Left ventricle myocardium inferior (tissue), 1 donor: ENCODE measurements at places on chromosomes 5 and 9.

- no peak for DNase-seq
These were observed 127.3 kb upstream of the NR4A3 start for GRCh38 chr9:99694393-99694792.

DNA sequence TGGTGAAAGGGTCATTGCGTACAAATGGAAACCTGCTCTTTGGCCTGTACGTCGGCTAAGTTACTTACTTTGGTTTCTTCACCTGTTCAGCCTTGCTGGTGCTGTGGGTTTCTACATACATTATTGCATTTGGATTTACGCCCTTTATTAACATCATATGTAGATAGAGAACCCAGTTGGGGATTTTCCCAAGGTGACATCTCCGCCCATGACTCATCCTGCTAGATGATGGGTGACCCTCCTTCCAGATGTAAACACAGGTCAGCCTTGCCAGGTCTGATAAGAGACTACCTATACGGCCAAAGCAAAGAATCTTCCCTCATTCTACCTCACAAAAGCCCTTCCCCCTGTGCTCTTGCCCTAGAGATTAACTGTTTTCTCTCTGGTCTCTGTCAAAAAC lies 360.9 kb downstream of the KDM4C start:
- DNase-seq: no peak

DNA sequence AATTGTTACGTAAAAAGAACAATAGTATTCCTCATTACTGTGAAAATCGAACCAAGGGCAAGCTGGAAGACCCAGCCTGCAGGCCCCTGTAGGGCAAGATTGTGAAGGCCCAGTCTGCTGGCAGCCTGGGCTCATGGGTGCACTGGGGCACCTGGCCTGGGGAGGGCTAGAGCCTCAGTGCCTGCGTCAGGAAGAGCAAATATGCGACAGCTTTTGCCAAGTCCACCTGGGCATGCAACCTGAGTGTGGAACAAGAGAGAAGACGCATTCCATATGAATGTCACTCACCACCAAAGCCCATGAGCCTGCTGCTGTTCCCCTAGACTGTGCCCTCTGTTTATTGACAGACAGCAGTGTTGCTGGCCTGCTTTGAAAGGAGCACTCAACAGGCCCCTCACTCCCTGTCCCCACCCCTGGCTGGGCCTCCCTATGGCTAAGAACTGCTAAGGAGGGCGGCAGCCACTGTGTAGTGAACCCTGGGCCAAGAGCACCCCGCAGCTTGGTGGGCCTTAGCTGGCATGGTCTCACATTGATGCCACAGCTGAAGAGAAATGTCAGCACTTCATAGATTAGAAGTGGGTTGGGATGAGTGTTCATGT lies 28.2 kb downstream of the PSD2 start:
- no peak for DNase-seq

GRCh38 chr5:73454379-73455036 lies 5.9 kb upstream of the FOXD1 start:
- no peak for DNase-seq
